ENCODE measurements at places on chromosomes 11 and 22. TPM values are rescaled to one million over a fixed set of nuclear protein-coding genes. Genes with fewer than 3 reads are reported as not detected.
A peak's percentile ranks its signal among the peaks of the same experiment; 100 is the strongest.

Gene ADAMTS8
- not detected for total RNA-seq

Gene PLA2G3
- total RNA-seq: not detected

Gene ARHGAP8
- total RNA-seq: 0.36 TPM

Gene ABCC8
- not detected for total RNA-seq

Gene XBP1
- 133 TPM for total RNA-seq

Gene SLC37A2
- total RNA-seq: 0.07 TPM

Gene SULT4A1
- not detected for total RNA-seq

Gene SPDYC
- total RNA-seq: not detected

Gene MAP6
- 0.09 TPM for total RNA-seq

Gene POU2AF2
- 0.44 TPM for total RNA-seq

Gene FBLN1
- total RNA-seq: not detected

Gene CDON
- 1.9 TPM for total RNA-seq

Gene CRYAB
- total RNA-seq: not detected

GRCh38 chr22:23718371-23719165, 27.8 kb downstream of the RGL4 start:
- DNase-seq: no peak

- no peak for DNase-seq
Measured at GRCh38 chr11:61880454-61880853, 10.9 kb downstream of the FADS3 start.

DNA sequence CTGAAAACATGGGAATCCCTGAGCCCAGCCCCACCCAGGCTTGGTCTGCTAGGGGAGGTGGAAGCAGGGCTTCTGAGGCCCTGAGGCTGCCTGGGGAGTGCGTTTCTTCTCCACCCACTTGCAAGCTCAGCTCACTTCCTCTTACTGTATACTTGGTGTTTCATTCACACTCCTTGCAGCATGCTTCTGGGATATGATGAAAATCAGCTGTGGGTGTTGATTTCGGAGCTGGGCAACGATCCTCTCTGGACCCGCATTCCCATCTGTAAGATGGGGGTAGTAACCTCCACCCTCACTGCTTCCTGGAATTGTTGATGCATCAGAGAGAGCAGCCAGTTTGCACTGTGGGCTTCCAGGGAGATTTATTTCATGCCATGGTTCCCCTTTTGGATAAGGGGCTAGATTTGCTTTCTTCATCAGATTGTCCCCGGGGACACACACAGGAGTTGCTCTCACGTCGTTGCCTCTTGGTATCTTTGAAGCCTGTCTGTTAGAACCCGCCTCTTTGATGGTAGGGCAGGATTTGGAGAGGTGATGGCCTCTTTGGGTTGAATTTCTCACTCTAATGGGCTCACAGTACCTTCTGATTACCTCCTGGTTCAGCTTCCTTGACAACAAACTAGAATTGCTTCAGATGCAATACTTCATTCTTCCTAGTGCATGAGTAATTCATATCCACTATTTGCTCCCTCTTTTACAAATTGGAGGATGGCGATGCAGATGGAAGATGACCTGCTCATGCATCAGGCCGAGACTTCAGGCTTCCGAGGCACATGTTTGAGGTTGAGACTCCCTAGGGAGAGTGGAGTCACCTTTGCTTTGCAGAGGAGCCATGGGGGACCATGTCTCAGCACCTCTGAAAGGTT, 40.4 kb downstream of the BCR start:
- peak; percentile 77 for DNase-seq

DNA sequence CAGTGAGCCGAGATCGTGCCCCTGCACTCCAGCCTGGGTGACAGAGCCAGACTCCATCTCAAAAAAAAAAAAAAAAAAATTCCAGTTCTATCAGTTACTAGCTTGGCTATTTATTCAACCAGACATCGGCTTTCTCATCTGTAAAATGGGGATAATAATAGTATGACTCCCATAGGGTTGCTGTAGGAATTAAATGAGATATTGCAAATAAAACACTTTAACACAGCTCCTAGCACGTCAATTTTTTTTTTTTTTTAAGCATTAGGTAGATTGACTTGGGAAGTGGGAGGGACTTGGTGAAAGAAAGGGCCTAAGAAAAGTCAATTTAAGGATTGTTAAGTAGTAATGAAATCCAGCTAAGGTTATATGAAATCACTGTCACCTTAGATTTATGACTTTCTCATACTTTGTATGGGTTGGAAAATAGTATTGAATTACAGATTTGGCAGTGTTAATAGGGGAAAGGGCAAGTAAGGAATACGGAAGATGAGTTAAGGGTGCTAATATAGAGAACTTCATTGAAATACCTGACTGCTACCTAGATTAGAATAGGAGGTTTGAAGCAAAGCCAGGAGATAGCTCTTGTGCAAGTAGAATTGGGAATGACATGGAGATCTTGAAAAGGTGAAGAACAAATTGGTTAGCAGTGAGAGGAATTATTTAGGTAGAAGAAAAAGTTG, 28.8 kb downstream of the BIRC2 start:
- DNase-seq: no peak

DNA sequence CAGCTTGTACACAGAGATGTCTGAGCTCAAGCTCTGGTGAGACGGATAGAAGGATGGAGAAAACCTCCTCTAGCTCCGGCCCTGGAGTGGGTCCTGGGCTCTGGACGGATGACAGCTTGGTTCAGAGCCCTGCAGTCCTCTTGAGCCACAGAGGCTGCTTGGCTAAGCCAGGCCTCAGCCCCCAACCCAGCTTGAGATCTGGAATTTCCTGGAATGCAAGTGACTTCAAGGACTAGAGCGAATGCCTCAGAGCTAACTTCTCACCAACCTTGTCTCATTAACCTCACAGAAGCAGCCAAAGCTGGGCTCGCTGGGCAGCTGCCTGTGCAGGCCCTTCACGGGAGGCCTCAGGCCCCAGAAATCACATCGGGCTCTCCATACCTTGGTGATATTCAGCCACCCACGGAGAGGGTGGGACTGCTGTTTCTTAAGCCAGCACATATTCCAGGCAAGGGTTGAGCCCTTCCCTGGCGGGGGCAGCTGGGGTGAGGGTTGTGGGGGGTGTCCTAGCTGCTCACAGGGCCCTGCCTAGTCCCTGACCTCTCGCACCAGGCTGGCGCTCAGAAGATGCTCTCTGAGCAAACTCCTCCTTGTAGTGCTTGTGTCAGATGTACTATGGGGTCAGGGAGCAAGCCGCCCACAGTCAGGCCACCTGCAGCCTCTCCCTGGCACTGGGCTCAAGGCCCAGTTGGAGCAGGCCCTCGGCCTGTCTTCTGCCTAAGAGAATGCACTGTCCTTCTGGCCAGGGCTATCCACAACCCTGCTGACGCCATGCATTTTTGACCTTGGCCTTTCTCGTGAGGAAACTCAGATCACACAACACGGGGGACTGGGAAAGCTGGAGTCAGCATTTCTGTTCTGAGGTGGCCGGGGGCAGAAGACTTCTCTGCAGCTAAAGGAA, 73.6 kb upstream of the TTLL12 start:
- no peak for DNase-seq

- peak; percentile 46 for DNase-seq
Measured at GRCh38 chr11:121523581-121524232, 70.9 kb upstream of the SORL1-AS1 start.

GRCh38 chr11:78594814-78595213, 20.1 kb upstream of the NARS2 start:
- no peak for DNase-seq

- no peak for DNase-seq
Measured at GRCh38 chr11:65398362-65398910, 12.0 kb downstream of the FRMD8 start.

DNA sequence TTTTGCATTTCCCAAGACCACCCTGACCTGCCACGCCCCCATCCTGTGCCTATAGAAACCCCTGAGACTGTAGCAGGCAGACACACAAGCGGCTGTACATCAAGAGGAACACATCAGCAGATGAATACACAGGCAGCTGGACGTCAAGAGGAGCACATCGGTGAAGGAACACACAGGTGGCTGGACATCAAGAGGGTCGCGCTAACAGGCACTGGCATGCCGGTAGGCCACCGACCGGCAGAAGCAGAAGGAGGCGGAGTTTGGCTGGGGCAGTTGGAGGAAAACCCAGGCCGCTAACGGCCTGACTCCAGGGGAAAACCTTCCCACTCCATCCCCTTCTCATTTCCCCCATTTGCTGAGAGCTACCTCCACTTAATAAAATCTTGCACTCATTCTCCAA, 5.4 kb upstream of the IPO7 start:
- DNase-seq: no peak

GRCh38 chr11:86160541-86161149, 83.9 kb upstream of the EED start:
- DNase-seq: no peak

GRCh38 chr11:111637885-111638284, 35.6 kb downstream of the SIK2 start:
- no peak for DNase-seq

- peak; percentile 78 for DNase-seq
Measured at GRCh38 chr22:19430890-19431541, 517 bp downstream of the HIRA start.

Measured in activated CD4-positive, alpha-beta T cell treated with anti-CD3 and anti-CD28 coated beads, Interleukin-2, amount 10 ng/mL, durations not matched to agents 24 days and 14 days (primary cell).